H54 (cell line): ENCODE measurements at places on chromosomes 7 and 10.

DNA sequence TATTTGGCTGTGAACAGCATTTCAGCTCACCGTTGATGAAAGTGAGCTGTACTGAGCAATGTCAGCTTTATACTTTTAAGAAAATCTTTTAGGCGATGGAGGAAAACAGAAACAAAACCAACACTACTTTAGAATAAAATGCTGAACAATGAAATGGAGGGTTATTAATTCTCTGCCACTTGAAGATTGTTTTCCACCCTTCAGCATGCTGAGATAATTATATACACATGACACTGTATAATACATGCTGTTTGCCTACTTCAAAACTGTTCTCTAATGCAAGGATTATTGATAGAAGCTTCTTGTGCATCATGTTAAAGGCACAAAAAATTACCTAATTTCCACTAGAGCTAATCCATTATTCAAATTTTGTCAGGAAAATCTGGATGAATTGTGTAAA is 66.8 kb downstream of the CACNA2D1 start:
- DNase-seq: no peak

- DNase-seq: peak; percentile 49
Measured at GRCh38 chr10:14397066-14397465, 66.3 kb upstream of the FRMD4A start.

DNA sequence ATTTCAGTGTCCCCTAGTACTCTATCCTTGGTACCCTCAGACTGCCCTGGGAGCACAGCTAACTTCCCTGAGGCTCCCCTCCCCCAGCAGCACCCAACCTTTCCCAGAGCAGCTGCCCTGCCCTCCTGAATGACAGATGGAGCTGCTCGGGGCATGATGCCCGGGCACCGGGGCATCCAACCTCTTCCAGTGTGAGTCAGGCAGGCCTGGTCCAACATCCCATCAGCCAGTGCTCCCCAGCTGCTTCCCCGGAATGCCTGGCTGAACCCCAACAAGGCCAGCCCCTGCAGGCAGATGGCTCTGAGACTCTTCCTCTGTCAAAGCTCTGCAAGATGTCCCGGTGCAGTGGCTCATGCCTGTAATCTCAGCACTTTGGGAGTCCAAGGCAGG is 11.9 kb upstream of the TSPAN15 start:
- peak; percentile 83 for DNase-seq

DNA sequence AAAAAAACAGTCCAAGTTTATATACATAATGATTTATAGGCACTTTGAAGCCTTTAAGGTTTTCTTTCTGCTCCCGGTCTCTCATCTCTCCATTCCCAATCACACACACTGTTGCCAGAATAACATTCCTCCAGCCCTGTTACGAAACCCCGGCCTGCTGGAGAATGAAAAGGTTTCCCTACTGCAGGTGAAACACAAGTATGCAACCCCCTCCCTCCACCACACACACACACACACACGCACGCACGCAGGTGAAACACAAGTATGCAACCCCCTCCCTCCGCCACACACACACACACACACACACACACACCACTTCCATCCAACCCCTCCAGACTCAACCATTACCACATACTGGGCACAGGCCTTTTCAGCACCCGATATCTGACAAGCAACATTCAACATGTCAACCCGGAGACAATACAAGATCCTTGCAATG is 87.5 kb downstream of the PARD3 start:
- no peak for DNase-seq

DNA sequence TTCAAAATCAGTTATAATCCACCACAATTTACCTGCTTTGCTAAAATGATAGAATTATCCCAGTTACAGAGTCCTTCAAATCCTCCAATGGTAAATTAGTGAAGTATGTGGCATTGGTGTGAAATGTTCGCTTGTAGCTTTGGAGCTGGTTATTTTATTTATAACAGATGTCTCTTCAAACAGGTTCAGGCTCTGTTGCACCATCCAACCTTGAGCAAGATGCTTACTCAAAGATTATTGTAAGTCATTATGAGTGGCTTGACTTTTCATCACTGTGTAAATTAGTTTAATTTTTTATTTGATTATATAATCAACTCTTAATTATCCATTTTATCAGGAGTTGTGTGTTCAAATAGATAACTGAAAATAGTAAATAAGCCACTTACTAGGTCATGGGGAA is 99.4 kb downstream of the BTRC start:
- no peak for DNase-seq

DNA sequence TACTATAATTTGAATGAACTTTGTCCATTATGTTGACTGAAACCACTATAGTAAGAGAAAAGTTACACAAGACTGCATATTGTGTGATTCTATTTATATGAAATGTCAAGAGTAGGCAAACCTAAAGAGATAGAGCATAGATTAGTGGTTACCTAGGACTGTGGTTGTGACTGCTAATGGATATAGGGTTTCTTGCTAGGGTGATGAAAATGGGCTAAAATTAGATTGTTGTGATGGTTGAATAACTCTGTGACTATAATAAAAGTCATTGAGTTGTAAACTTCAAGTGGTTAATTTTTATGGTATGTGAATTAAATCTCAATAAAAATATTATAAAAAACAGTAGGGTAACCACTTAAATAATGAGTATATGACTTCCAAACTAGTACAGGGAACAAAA is 142.9 kb upstream of the AHR start:
- DNase-seq: no peak

- DNase-seq: no peak
Measured at GRCh38 chr10:97314671-97315070, 4.4 kb upstream of the FRAT1 start.

DNA sequence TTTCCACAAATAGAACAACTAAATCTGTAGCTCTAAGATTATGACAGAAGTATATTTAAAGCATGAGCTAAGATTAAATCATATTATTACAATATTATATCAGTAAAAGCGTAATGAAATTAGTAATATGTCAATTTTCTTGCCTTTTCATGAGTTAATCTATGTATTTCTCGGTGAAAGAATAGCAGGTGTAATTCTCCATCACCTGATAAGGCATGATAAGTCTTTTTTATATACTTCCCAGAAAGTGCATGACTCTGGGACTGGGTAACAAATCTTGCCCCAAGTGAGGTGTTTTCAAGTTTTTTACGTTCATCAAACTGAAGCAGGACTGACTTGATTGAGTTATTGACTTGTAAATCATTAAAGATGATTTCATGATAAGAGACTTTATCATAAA is 100.5 kb downstream of the HECW1 start:
- DNase-seq: no peak

DNA sequence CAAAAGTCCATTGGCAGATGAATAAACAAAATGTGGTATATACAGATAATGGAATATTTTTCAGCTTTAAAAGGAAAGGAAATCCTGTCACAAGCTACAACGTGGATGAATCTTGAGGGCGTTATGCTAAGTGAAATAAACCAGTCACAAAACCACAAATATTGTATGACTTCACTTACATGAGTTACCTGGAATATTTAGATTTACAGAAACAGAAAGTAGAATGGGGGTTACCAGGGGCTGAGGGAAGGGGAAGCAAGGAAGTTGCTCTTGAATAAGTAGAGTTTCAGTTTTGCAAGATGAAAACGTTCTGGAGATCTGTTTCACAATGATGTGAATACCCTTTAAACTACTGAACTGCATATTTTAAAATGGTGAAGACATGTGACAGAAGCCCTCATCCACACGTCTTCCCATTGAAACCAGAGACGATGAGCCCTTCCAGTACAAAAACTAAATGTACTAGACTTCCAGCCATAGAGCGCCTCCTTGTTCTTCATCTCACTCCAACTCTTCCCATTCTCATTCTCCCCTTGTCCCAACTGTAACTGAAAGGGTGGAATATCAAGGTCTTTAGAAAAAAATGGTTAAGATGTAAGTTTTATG is 62.4 kb downstream of the MICU1 start:
- no peak for DNase-seq

GRCh38 chr7:146214842-146215241 is 98.2 kb downstream of the CNTNAP2 start:
- DNase-seq: no peak

GRCh38 chr7:17392846-17393245 is 94.4 kb downstream of the AHR start:
- DNase-seq: no peak

- peak; percentile 72 for DNase-seq
Measured at GRCh38 chr7:44977959-44978335, 868 bp downstream of the MYO1G start.

GRCh38 chr7:104174798-104175197 is 33.0 kb downstream of the ORC5 start:
- no peak for DNase-seq

GRCh38 chr10:16856092-16856491 is 38.9 kb upstream of the RSU1 start:
- no peak for DNase-seq

- DNase-seq: no peak
Measured at GRCh38 chr7:125193263-125193662, 263.6 kb upstream of the POT1 start.

GRCh38 chr7:31110331-31111108 is 58.4 kb downstream of the ADCYAP1R1 start:
- no peak for DNase-seq

- DNase-seq: no peak
Measured at GRCh38 chr10:70119623-70120022, 13.0 kb downstream of the AIFM2 start.

- DNase-seq: no peak
Measured at GRCh38 chr7:106246902-106247711, 37.7 kb downstream of the NAMPT start.

DNA sequence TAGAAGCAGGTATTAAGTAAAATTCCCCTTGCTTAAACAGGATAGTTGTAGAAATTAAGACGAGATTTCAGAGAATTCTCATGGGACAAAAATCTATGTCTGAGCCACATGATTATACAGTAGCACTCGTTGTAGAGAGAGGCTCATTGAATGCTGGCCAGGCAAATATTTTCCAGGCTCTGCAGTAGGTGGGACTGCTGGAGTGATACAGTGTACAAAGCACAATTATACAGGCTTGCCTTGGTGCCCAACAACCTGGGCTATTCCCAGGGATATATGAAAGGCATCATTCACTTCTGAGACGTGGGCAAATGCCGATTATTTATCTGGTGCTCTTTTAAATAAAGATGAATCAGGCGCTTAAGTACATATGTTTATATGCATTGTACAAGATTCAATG is 380.6 kb downstream of the PHTF2 start:
- no peak for DNase-seq

- DNase-seq: no peak
Measured at GRCh38 chr7:150398965-150399320, 19.8 kb downstream of the ZNF775 start.

- no peak for DNase-seq
Measured at GRCh38 chr7:34762764-34763163, 104.7 kb downstream of the NPSR1 start.

GRCh38 chr7:110358028-110358427 is 732.9 kb upstream of the LRRN3 start:
- DNase-seq: no peak
